Activated naive CD4-positive, alpha-beta T cell treated with anti-CD3 and anti-CD28 coated beads for 36 hours (primary cell): ENCODE measurements at places on chromosomes 2 and 18.
A peak's percentile ranks its signal among the peaks of the same experiment; 100 is the strongest.

DNA sequence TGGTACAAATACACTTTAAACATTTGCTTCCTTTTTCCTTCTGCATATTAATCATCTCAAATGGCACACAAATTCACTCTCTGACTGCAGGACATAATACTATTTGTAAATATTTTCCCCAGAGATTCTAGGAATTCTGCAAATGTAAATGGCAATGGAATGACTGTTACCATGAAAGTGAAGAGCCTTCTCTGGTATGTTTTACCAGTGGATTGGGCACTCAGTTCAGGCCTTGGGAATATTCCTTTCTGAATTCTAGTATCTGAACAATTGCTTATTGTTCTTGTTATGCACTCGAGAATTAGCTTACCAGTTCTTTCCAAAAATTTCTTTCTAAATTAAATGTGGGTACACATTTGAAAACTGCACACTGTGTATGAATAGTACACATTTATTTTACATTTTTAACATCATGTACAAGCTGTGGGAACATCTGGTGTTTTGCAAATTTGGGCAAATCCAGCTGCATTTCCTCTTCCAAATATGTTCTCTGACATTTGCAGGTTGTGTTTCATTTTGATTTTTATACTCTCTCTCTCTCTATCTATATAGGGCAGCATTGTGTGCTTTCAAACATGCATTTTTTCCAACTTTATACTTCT is 289.1 kb downstream of the NBAS start:
- no peak for DNase-seq

- DNase-seq, result peak; percentile 77
Measured at GRCh38 chr2:190781604-190782198, 98.9 kb upstream of the GLS start.

DNA sequence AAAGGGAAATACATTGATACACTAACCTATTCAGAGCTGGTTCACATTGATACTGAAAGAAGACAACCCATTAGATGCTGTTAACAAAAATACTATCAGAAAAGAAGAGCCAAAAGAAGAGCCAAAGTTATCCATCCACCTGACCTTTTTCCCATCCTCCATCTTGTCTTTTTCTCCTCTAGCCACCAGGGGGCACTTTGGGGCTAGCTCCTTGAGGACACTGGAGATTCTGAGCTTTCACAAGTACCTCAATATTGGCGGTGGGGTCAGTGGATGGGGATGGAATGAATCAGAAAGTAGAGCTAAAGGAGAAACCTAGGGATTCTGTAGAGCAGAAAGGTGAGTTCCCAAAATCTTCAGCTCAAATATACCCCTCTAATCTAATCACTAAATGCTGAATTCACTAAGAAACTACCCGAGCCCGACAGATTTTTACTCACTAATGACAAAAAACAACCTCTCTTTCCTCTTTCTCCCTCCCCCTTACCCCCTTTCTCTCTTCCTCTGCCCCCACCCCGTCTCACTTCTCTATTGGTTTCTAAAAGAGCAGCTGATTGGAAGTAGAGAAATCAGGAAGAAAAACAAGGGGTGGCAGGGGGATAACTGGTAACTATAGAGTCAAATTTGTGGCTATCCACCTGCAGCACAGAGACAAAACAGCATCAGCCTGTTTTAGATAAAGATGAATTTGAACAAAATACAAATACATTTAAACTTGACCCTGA is 203.3 kb downstream of the TCF4 start:
- peak; percentile 16 for DNase-seq

DNA sequence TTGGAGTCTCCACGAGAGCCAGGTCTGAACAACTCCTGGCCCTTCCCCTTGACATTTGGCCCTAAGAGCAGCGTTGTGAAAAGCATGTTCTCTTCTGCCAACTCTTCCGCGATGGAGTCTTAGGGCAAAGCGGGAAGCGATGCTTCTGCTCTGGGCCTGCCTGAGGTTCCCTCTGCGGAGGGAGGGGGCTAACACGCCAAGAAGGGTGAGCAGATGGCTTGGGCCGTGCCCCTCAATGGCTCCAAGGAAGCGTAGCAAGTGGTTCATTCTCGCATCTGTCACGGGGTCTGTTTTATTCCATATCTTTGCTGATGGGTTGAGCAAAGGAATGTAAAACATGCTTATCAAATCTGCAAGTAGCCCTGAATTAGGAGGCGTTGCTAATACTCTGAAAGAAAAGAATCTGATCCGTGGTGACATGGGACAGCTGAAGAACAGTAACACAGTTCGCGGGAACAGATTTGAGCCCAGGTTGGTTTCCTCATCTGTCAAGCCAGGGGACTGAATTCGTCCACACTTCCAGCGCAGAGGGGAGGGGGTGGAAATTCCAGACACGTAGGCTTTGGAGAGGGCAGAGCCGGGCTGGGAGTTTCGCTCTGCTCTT is 38.0 kb downstream of the DNMT3A start:
- no peak for DNase-seq

- DNase-seq, result no peak
Measured at GRCh38 chr2:127893494-127893893, 7.7 kb upstream of the AMMECR1L start.

DNA sequence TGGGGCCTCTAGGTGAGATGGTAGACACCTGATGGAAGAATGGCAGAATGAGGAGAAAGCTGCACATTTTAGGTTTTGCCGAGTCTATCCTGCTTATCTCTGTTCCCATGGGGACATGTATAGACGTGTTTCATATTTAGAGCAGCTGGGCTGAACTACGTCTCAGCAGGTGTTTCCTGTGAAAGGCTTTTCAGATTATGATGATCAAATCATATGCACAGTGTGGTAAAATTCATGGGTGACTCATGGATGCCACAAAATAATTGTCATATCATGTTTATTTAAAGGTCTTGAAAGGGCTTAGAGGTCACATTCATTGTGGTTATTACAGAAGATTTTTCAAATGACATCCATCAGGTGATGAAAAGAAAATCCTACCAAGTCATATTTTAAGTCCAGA is 90.5 kb downstream of the ICOS start:
- peak; percentile 68 for DNase-seq

DNA sequence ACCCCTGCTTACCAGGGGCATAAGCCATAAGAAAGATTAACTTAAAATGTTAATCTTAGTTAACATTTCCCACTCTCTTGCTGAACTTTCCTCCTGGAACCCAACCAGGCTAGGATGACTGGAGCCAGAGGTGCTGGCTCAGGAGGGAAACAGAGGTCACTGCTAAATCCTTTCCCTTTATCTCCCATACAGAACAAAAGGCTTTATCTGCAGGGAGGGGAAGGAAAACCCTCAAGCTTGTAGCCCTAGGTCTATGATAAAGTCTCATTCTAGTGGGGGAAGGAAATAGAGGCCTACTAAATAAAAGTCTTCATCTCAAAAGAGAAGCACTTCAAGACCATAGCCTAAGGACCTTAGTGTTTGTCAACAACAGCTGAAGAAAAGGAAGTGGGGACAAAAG is 18.6 kb downstream of the HIBCH start:
- DNase-seq, result no peak

DNA sequence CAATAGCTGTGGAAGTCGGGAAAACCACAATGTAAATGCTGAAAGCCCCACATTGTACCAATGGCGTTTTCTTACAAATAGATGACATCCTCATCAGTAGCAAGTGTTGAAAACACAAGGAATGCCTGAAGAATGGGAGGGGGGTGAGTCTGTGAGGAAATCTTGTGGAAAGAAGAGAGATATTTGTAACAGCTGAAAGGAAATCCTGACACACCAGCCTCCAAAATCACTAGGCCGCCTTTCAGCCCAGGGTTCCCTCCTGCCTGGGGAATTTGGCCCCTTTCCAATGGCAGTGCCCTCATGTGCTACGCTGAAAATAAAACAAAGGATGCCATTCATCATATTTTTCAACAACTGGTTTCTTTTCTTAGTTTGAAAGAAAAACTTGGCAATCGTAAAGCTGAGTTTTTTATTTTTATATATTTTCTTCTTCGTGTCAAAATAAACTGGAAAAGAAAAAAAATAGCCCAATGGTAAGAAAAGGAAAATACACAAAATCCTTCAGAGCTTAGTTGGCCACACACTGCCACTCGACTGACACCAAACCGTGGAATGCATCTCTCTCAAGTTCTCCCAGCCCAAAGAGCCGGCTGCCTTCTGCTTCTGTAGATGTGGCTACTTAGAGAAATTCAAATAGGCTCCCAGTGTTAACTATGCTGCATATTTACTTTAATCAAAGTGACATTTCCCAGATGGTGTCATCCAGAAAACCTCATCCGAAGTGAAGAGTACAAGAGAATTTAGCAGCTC is 52.0 kb downstream of the FTCDNL1 start:
- DNase-seq, result no peak

DNA sequence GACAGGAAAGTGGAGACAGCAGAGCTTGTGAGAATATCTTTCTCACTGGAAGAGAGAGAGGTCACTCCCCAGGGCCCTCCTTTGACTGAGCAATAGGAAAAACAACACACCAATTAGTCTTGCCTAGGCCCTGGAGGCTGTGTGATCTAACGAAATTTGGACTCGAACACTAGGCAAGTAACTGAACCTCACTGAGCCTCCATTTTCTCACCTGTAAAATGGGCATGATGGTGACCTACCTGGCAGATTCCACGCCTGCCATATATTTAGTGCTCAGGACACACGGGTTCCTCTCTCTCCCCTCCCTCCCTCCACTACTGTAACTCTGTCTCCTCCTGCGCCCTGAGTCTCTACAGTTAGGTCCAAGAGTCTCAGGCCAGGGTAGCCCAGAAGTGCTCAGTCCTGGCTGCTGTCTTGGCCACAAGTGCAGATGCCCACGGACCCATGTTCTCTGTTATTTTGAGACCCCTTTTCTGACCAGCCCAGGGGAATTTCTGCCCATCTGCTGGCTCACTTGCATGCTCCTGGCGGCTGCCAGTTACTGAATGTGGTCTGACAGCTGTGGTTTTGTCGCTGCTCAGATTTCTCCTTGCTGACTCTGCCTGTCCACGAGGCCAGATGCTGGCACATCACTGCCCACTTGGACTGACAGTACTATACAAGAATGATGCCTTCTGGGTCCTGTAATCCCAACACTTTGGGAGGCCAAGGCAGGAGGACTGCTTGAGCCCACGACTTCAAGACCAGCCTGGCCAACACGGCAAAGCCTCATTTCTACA is 9.6 kb upstream of the GIGYF2 start:
- DNase-seq, result no peak

- DNase-seq, result peak; percentile 88
Measured at GRCh38 chr2:197453914-197454398, 604 bp downstream of the COQ10B start.

- DNase-seq, result peak; percentile 85
Measured at GRCh38 chr2:9897331-9897737, 54.1 kb downstream of the TAF1B start.

DNA sequence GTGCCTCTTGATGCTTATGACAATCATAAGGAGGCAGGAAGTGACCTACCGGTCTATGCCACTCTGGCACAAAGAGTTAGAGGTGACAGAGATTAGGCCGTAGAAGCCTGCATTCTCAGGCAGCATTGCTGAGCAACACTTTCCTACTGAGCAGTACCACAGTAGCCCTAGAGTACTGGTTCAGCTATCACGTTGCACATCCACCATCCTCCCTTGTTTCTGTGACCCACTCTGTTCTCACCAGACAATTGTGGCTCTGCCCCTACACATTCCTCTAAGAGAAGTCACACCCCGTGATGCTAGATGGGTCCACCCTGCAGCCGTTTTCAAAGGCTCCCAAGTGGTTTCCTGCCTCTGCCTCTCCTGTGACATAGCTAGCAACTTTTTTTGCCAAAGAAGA is 22.6 kb upstream of the SUCLG1 start:
- peak; percentile 57 for DNase-seq

DNA sequence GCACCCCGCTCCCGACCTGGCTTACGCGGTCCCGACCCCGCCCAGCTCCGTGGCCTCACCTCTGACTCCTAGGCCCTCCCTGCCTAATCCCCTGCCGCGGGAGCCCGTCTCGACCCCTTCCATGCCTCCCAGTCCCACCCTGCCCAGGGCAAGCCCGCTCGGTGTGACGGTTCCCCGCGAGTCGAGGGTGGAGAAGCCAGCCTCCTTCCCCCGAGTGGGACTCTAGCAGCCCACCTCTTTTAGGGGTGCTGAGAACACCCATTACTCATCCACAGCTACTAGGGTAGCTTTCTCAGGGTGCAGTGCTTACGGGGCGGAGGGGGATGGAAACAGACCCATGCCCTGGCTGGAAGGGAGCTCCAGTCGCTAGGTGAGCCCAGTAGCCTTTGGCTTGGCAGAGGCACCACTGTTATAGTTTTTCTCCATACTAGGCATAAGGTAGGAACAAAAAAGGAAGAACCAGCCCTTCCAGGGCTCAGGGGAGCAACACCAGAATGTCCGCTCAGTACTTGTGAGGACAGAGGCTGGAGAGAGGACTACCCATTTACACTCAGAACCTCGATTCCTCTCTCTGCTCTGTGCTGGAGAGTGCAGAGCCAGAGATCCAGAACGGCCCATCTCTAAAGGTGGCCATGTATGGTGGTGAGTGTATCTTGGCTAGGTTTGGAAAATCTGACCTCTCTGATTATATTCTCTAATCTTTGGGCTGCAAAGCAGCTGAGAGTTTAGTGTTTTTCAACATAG is 606 bp downstream of the AGBL5 start:
- peak; percentile 33 for DNase-seq

DNA sequence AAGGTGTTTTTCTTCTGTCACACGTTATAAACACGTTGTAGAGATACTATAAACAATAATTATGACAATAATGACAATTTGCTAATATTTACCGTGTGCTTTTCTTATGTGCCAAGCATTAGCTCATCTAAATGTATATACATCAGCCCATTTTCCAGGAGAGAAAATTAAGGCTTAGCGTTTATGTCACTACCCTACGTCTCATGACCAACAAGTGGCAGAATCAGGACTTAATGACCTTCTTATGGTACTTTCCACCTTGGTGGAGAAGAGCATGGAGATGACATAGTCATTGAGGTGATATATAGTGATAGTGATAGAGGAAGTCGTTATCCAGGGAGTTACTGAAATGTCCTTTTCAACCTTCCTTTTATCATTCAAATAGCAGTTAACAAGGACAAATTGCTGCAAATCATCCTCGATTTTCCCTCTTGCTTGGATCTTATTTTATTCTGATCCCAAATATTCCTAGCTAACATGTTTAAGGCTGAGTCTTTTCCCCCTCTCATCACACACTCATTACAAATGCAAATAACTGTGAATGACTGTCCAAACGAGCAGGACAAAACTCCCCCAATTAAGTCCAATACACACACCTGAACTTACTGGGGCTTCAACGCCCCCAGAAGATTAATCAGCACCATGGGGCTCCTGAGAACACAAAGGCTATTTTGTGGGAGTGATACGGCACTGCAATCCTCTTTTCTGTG is 27.3 kb downstream of the SPRED2 start:
- no peak for DNase-seq

DNA sequence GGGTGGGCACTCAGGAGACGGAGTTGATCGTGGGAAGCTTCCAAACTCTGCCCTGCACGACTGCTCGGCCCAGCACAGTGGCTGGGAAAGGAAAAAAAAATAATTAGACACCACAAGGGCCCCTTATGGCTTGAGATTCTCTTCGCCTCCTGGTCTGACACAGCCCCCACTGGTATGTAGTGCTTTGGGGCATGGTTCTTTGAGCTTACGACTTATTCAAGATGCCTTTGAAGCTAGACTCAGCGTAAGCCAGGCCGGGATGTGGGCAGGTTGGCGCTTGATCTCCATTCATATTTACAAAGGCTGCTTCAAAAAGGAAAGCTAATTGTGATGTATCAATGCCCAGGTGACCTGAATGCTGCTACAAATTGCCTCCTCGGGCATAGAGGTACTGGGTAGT is 50.5 kb downstream of the CXCR4 start:
- DNase-seq, result no peak

- DNase-seq, result no peak
Measured at GRCh38 chr18:44541781-44542180, 138.9 kb upstream of the SETBP1 start.

GRCh38 chr2:181643151-181643550 is 13.8 kb downstream of the CERKL start:
- DNase-seq, result no peak

- no peak for DNase-seq
Measured at GRCh38 chr2:18149660-18150246, 271.3 kb downstream of the KCNS3 start.
